ENCODE measurements at places on chromosomes 7 and 10. TPM values are rescaled to one million over a fixed set of nuclear protein-coding genes. Genes with fewer than 3 reads are reported as not detected.

Gene SUGCT
- total RNA-seq = not detected

Gene CTAGE4
- total RNA-seq = not detected

Gene MINPP1
- 8.0 TPM for total RNA-seq

Gene C10orf53
- total RNA-seq = not detected

Gene AKR1B15
- total RNA-seq = not detected

Gene LFNG
- total RNA-seq = 134 TPM

Gene NEUROG3
- total RNA-seq = not detected

Gene ZNF488
- total RNA-seq = not detected

Gene SPDYE5
- not detected for total RNA-seq

Gene LUC7L2
- total RNA-seq = 131 TPM

Gene DGKI
- not detected for total RNA-seq

Gene SVOPL
- 4.3 TPM for total RNA-seq

Gene GPR15LG
- not detected for total RNA-seq

Gene MMD2
- not detected for total RNA-seq

Gene PTEN
- total RNA-seq = 91.9 TPM

Gene ASZ1
- not detected for total RNA-seq

Gene HNRNPA2B1
- total RNA-seq = 899 TPM

Gene BLNK
- total RNA-seq = not detected

Gene NUTM2A
- 0.29 TPM for total RNA-seq

Gene KIF11
- 87.0 TPM for total RNA-seq

Gene ACTR3C
- 4.6 TPM for total RNA-seq

Gene EVX1
- not detected for total RNA-seq

Gene TAS2R5
- 0.99 TPM for total RNA-seq

Gene HMX3
- total RNA-seq = not detected

Gene MYH16
- not detected for total RNA-seq

Gene SUN3
- total RNA-seq = not detected

Gene STEAP2
- total RNA-seq = not detected

Gene FKBP6
- total RNA-seq = not detected

Gene TMEM270
- not detected for total RNA-seq

Gene VAX1
- not detected for total RNA-seq

Data from activated CD8-positive, alpha-beta T cell treated with anti-CD3 and anti-CD28 coated beads, Interleukin-2, amount 10 ng/mL, durations not matched to agents 7 days and 5 days (primary cell).